Mesenteric fat pad (tissue), 1 donor: ENCODE measurements at places on chromosomes 7 and 10. TPM values are rescaled to one million over a fixed set of nuclear protein-coding genes. Genes with fewer than 3 reads are reported as not detected.

CDCA7L gene
- total RNA-seq: 10.9 TPM

SLC13A4 gene
- not detected for total RNA-seq

FAM25A gene
- total RNA-seq: not detected

C10orf143 gene
- total RNA-seq: 3.7 TPM

MPP7 gene
- total RNA-seq: 5.7 TPM

PLPP4 gene
- not detected for total RNA-seq

VSTM4 gene
- 41.7 TPM for total RNA-seq

NPY4R2 gene
- 0.29 TPM for total RNA-seq

CDK5 gene
- total RNA-seq: 7.3 TPM

CCDC186 gene
- total RNA-seq: 19.4 TPM

VPS37D gene
- total RNA-seq: 2.0 TPM

UCMA gene
- not detected for total RNA-seq

CALN1 gene
- total RNA-seq: not detected

DNA sequence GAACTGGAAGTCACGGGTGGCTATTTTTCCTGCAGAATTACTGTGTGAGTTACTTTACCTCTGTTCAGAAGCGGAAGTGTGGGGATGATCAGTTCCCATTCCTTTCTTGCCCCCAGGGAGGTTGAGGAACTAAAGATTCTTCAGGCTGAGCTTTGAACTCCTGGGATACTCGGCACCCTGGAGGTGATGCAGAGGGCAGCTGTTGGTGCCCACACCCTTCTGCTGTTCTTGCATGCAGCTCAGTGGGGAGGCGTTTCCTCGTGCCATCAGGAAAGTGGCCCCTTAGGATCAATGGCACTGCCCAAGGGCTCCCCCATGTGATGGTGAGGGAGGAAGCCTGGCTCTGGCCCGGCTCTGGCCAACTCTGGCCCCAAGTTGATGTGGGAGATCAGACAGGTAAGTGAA, 44.7 kb upstream of the MXI1 start:
- no peak for DNase-seq

DNA sequence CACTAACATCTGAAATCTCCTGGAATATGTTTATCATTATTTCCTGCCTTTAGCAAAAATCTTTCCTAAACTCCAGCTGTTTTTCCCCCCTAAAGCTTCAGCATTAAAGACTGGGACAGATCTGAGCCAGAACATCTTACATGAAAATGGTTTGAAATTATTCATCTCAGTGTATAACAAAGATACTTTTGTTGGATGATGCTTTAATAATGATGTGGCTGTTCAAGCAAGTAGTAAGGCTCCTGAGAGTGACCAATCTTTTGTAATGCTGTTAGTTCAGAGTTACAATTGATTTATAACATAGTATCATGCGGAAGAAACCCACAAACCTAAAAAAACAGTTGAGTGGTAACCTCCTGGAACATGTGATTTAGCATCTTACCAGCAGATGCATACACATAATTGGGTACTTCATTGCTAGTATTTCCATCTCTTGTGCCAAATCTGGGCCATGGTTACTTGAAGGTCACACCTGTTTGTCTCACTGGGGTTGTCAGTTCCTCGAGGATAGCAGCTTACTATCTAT, 1.5 kb downstream of the BZW2 start:
- no peak for DNase-seq

DNA sequence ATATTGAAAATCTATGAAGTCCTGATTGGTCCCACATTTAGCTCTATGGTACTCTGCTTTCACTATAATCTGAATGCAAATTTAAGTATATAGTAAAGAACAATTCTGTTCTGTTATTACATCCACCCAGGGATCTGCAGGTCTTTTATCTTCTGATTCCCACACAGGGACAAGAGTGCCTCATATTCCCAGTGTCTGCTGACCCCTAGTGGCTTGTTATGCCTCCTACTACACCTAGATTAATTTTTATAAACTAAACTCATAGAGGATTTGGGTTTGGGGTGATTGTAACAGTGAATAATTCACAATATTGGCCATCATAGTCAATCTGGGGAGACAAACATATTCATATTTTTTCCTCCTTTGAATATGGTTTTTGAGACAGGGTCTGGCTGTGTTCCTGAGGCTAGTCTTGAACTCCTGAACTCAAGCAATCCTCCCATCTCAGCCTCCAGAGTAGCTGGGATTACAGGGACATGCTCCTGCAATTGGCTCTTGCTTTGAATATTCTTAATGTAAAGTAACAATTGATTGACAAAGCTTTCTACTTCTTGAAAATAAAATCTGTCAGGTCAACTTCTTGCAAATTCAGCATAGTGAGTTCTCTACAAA, 282.1 kb downstream of the KCND2 start:
- no peak for DNase-seq

GRCh38 chr7:135888740-135889139, 88.4 kb downstream of the MTPN start:
- no peak for DNase-seq

- no peak for DNase-seq
These were observed 22.7 kb downstream of the DYNC1I1 start for GRCh38 chr7:95794917-95795515.

DNA sequence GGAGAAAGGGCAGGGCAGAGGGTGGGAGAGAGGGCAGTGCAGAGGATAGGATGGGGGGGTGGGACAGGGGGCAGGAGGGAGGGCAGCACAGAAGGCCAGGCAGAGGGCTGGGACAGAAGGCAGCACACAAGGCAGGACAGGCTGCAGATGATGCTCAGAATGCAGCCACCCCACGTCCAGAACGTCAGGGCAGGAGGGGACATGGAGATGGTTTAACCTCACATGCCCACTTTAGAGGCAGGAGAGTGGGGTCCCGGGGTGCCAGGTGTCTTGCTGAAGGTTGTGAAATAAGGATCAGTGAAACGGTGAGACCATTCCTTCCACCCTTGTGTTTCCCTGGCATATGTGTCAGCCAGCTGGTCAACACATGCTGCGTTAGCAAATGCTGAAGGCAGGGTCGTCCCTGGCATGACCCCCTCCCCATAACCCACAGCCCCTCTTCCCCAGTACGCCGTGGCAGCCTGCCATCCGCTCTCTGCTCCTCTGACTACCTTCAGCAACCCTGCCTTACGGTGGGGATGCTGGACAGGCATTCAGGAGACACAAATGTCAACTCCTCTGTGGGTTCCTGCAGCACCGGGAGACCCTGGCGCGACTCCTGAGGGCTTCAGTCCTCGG, 592.1 kb downstream of the DNAJB6 start:
- peak; percentile 72 for DNase-seq

GRCh38 chr7:1925349-1925748, 255.3 kb downstream of the ELFN1 start:
- no peak for DNase-seq

- no peak for DNase-seq
These were observed 137.5 kb upstream of the MKLN1 start for GRCh38 chr7:131190146-131190545.

- peak; percentile 64 for DNase-seq
These were observed 203.7 kb downstream of the GRID1 start for GRCh38 chr10:86162696-86163400.

- DNase-seq: no peak
These were observed 45.3 kb downstream of the CREB3L2 start for GRCh38 chr7:137956591-137956990.

GRCh38 chr10:30463944-30464451, 30.0 kb downstream of the MAP3K8 start:
- DNase-seq: no peak

GRCh38 chr10:18875477-18875876, 173.1 kb upstream of the MALRD1 start:
- no peak for DNase-seq

DNA sequence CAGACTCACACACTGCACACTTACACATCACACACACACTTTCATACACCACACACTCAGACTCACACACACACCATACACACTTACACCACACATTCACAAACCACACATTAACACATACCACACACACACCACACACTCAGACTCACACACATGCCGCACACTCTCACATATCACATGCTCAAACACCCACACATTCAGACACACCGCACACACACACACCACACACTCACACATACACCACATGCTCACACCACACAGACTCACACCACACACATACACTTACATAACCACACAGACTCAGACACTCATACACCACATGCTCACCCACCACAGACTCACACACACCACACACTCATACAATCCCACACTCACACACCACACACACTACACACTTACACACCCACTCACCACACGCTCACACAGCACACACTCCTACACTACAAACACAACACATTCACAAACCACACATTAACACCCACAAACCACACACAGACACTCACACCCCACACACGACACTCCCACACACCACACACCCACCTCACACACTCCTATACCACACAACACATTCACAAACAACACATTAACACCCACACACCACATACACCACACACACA, 125.4 kb downstream of the EVX1 start:
- no peak for DNase-seq

DNA sequence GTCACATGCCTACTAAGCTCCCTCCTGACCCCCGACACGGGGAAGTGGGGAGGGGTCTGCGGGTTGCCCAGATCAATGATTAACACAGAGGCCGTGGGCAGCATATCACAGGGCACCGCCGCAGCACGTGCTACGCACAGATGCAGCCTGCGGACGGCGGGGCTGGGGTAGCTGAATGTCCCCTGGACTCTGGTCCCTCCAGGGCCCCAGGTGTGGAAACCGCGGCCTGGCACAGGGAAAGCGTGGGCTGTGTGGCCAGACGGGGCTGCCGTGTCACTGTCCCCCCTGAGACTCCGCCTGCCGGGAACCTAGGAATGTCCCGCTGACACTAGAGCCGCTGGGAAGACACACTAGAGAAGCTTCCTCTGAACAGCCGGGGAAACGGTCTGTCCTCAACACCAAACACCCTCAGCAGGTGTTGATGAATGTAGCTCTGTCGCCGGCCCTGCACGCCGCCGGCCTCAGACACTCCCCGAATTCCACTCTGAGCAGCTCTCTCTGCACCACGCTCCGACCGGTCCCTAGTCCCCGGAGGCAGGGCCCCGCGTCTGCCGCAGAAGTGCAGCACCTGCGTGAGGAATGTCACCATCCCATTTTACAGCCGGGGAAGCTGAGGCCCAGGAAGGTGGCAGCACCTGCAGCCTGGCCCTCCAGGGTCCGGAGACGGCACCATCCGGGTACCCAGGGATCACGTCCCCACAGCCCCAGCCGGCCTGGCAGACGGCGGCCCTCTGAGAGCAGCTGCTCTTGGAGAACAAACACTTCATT, 33.4 kb upstream of the PDGFA start:
- DNase-seq: no peak

DNA sequence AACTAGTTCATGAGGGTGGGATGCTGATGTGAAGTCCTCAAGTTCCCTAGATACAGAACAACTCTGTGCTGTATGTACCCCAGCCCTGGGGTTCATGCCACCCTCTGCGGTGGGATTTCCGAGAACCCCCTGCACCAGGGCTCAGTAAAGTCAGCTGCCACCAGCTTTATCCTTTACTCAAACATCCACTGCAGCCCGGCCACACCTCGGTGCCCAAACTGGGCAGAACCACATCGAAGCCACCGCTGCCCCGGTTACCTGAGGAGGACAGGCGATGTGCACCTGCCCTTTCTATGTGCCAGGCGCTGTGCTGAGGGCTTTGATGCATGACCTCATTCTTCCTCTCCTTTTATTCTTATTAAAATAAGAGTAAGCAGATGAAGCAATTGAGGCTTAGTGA, 9.9 kb upstream of the CALML5 start:
- no peak for DNase-seq

GRCh38 chr7:151814400-151815009, 62.4 kb downstream of the PRKAG2 start:
- DNase-seq: no peak

GRCh38 chr7:126426652-126427051, 826.1 kb downstream of the GRM8 start:
- DNase-seq: no peak

DNA sequence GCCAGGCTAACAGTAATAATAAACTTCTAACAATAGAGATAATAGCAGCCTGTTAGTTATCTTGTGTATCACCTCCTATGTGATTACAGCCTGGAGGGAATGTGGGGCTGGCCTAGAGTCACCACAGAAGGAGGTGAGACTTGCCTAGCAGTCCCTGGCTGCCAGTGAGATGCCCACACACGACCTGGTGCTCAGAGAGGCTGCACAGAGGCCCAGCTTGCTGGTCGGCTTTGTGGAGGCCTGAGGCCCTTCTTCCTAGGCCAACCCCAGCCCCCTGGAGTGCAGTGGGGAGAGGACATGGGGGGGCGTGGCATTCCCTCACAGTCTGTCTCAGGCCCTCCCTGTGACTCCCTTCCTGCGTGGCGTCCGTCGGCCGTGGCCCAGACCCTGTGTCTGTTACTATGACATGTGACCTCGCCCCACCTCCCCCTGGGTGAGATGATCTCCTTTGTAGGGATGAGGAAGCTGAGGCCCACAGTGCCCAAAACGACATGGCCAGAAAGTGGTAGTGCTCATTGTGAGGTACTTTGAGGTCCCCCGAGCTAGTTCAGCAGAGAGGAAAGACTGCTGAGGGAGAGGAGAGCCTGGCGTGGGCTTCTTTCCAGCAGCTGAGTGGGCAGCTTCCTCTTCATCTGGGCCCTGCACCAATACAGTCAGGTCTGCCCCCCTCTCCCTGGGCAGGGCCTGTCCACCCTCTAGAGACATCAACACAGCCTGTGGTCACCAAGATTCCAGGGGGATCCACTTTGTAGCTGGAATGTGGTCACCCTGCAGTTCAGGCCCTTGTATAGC, 29.7 kb downstream of the UNC5B start:
- no peak for DNase-seq

DNA sequence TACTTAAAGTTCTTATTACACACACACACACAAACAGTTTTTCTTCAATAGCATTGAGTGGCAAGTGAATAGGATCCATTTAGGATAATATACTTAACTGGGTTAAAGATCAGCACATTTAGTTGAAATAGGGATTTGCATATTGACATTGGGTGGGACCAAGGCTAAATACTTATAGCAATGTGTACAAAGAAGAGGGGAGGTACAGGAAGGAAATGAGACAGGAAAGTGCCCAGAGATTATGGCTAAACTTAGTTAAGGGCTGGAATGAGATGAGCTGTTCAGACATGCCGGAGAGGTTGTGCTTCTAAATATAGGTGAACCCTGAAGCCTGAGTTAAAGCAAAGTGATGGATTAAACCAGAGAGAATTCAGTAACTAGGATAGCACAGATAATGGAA, 95.1 kb downstream of the LSMEM1 start:
- DNase-seq: no peak
